ENCODE measurements at places on chromosomes 5 and 9.

GRCh38 chr9:38391278-38392118 lies 1.0 kb upstream of the ALDH1B1 start:
- DNase-seq, result no peak

GRCh38 chr9:134175808-134176598 lies 11.6 kb upstream of the RNU6ATAC start:
- DNase-seq, result no peak

- DNase-seq, result no peak
These were observed 5.6 kb downstream of the NANS start for GRCh38 chr9:98062161-98062560.

DNA sequence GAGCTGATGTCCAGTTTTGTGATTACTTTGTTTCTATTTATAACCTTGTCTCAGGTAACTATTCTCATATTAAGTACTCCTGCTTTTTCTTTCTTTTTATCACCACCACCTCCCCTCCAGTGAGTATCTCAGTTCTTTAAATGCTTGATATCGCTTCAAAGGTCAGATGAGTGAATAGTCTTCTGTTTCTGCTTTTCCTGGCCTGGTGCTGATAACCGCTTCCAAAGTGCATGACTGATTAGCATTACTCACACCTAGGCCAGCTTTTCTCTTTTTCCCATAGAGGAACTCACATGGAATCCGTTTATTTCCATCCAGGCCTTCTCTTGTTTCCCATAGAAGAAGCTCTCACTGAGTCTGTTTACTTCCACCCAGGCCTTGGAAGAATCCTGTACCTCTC lies 3.2 kb downstream of the SLC36A1 start:
- no peak for DNase-seq

DNA sequence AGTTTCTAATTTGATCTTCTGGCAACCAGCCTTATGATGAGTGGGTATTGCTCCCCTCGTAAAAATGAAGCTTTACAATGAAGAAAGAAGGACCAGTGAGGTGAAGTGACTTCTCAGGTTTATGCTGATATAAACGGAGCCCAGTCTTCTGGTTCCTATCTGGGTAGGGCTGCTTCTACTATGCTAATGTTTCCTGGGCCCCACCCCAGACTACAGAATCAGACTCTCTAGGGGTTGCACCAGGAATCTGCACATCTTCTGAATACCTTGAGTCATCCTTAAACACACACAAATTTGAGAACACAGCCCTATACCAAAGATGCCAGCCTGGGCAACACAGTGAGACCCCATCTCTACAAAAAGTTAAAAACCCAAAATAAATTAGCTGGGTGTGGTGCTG lies 16.2 kb downstream of the BTF3 start:
- no peak for DNase-seq

DNA sequence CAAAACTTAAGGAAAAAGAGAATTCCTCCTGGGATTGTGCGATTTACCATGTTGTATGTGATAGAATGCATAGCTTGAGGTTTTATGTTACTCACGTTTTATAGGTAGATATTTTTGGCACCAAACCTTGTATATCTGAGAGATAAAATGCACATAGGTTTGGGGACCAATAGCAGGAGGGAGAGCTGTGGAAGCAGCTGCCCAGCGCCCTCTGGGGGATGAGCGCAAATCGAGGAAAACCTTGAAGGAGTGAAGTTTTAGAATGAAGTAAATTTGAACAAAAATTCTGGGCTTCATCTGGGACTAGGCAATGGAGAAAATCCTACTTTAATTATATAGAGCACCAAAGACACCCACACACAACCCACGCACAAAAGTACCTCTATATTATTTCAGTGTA lies 197.0 kb downstream of the ADCY2 start:
- no peak for DNase-seq
